Activated CD4-positive, CD25-positive, alpha-beta regulatory T cell treated with anti-CD3 and anti-CD28 coated beads, Interleukin-2, amount 50 U/mL, for 24 hours (primary cell): ENCODE measurements at places on chromosomes 7 and 10.

DNA sequence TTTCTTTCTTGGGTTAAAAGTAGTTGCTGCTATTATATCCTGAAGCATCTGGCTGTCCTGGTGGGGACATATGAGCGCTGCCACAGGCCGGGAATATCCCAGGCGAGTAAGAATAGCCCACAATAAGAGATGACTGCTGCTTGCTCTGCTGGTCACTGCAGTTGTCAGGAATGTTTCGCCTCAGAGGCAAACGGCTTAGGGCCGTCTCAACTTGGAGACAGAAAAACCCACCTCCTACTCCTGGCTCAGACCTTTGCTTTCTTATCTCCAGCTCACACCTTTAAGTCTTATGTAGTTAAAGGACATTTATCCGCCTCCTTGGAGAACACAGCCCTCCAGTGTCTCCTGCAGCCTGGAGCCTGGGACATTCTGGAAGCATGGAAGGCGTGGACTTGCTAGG lies at the start of gene GJD4:
Gene GJD4 (plus strand): TSS at position 151 of the 400 bp plus-strand sequence. CDS start 227 bp downstream, at position 378.
- ATAC-seq: no peak

GRCh38 chr7:130079846-130080394 lies 9.6 kb downstream of the KLHDC10 start:
- no peak for ATAC-seq

DNA sequence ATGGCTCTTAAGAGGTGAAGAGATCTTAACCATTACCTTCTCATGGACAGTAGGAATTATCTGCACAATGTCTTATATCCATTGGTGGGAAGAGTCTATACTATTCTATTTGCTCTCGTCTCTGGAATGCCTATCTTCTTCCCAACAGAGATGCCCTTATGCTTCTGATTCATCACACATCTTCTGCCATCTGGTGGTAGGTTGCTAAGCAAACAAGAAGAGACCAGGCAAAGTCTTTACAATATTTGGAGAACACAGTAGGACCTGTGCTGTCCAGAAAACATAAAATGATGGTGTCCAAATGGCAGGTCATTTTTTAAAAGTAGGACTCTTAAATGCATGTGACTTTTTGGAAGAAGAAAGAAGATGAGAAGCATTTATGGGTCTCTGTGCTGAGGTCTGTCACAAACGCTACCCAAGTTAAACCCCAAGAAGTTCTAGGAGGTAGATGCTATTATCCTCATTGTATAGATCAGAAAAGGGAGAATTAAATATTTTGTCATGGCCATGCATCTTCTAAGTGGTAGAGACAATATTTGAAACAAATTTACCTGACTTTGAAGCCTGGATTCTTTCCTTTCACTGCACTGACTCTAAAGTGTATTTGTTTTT lies 67.8 kb upstream of the NXPH1 start:
- no peak for ATAC-seq

- ATAC-seq: no peak
Measured at GRCh38 chr7:104960741-104961448, 53.1 kb upstream of the KMT2E start.

DNA sequence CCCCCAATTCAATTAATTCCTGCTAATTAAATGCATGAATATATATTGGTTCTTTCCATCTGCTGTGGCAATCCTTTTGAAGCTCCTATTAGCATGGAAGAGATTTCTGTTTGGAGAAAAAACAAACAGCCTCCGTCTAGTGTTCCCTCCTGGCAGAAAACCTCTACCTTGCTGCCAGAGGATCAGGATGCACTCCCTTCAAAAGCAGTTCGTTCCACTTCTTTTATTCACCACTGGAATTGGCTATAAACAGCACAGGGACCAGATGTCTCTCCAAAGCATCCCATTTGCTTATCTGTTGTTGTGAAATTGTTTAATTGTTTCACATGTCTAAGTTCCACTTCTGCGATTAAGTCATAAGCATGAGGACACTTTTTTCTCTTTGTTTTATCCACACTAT lies 77.8 kb upstream of the PTN start:
- no peak for ATAC-seq

DNA sequence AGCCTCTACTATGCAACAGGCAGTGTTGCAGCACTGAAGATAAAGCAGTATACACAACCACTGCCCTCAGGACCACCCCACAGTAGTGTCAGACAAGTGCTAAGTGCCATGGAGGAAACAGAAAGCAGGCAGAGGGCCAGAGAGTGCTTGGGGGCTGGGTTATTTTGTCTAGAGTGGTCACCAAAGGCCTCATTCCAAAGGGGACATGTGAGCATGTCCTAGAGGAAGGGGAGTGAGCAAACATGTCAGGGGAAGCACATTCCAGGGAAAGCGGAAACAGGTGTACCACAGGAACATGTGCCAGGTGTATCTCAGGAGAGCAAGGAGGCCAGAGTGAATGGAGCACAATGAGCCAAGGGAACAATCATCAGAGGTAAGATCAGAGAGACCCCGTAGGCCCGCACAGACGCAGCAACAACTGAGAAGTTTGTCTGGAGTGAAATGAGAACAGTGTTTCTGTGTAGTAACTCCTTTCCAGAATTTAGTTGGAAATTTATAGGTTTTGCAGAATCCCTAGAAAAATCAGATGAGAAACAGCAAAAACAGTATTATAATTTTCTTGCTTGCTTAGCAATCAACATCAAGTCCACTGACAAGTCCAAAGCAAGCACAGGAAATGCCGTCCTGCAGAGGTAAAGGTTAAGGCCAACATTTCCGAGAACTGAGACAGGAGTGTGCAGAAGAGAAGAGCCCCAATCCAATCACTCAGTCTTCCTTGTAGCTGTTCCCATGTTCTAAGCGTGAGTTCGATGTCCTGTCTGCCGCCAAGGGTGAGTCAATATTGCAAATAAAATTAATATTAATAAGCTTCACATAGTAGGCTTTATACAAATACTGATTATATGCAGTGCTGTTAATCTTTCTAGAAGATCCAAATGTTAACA lies 67.3 kb downstream of the SGMS1 start:
- ATAC-seq: no peak

- no peak for ATAC-seq
Measured at GRCh38 chr10:57628592-57629284, 639.0 kb downstream of the IPMK start.
